ENCODE measurements at places on chromosomes 5 and 9. TPM values are rescaled to one million over a fixed set of nuclear protein-coding genes. Genes with fewer than 3 reads are reported as not detected.

Gene PARP8
- total RNA-seq: 8.8 TPM

Gene OLFM1
- not detected for total RNA-seq

Gene LCN9
- not detected for total RNA-seq

Gene CEMIP2
- total RNA-seq: 58.8 TPM

Gene MEF2C
- 6.3 TPM for total RNA-seq

Gene FBP2
- total RNA-seq: not detected

Gene HRH2
- 0.29 TPM for total RNA-seq

Gene BBLN
- 194 TPM for total RNA-seq

Gene NMUR2
- total RNA-seq: not detected

Gene OR1L6
- total RNA-seq: not detected

Gene TRPM3
- not detected for total RNA-seq

DNA sequence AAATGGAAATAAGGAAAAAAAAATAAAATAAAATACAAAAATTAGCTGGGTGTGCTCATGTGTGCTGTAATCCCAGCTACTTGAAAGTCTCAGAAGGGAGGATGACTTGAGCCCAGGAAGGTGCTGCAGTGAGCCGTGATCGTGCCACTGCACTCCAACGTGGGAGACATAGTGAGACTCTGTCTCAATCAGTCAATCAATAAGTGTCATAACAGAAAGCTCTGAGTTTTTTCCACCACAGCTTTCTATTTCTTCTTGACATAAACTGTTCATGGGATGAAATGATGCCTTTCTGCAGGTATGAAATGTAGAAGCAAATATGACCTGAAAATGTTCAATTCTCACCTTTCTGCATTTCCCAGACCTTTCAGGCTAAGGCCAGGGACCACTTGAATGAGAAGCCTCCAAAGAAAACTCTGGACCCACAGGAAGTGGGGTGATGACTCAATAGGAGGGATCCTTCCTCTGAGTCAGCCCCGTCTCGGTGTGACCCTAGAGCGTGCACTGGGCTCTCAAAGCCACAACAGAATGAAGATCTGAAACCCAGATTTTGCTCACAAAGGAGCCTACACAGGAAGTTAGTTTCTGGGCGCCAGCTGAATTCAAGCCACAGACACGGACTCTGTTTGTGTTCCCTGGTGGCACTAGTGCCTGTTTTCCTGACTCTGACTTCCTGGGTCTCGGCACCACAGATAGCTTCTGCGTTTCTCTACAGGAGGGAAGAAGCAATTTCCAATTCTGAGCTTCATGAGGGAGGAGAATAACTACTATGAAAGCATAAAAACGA is 62.0 kb downstream of the ANKH start:
- peak; percentile 26 for DNase-seq

DNA sequence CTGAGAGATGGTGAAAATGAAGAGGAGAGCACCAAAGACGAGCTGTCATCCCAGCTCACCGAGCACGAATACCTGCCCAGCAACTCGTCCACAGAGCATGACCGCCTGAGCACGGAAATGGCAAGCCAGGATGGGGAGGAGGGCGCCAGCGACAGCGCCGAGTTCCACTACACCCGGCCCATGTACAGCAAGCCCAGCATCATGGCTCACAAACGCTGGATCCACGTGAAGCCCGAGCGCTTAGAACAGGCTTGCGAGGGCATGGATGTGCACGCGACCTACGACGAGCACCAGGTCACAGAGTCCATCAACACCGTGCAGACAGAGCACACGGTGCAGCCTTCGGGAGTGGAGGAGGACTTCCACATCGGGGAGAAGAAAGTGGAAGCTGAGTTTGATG is 27.4 kb upstream of the ZBTB34 start:
- DNase-seq: no peak

DNA sequence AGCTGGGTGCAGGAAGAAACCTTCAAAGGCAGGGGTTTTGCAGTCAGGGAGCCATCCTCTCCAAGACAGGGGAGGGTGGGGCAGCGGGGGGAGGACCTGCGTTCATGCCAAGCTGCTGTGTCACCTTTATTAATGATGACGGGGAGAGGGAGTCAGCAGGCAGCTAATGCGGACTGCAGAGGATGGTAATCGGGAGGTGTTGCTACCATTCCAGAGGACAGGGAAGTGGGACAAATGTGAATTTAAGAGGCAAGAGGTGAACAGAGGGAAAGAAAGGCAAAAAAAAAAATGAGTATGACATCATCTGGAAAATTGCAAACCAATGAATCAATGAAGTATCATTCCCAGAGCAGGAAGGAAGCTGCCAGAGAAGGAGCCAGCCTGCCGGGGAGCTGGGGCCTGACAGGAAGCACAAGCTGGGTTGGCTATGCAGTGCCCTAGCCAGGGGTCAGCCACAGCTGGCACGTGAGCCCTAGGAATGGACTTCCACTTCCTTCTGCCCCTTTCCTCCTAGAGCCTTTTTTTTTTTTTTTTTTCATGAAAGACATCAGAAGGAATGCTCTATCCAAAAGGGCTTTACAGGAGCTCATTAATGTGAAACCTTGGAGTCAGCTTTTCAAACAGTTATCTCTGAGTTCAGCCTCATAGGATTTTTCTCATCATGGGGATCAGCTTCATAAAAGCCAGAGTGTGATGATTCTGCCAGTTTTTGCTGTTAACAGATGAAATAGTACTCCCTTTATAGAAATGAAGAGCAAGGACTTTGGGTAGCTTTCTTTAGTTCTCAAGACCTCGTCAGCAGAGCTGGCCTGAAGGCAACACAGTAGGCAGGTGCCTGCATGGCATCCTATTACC is 9.2 kb downstream of the INSYN2B start:
- peak; percentile 53 for DNase-seq

DNA sequence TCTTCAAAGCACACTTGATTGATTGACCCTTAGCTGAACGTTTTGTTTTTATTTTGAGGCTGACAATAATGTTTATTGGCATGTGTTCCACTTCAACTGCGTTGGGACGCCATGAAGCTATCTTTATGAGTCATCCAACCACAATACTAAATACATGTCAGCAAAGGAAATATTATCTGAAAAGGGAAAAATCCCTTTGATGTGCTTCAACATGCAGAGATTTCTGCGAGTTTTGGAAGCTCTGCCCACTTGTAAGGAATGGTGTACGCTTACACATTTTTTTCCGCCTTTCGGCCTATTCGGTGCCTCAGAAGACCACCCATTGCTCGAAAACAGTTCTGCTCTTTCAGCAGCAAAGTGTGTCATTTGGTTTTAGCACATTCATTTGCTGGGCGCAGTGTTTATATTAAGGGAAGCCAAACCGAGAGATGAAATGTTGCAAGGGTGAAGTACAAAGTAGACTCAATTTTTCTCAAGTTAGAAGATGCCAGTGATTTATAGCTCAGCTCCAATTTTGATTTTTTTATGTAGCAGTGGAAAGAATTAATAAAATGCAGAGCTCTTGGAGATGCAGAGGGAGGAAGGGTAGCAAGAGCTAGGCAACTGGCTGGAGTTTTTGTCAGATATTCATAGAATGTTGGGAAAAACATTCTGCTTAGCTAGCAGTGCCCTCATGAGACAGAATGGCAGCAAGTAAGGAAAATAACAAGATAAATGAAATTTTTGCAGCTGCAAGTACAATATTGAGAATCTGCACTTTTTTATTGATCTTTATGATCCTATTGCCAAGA is 68.9 kb downstream of the PRDM6 start:
- no peak for DNase-seq

DNA sequence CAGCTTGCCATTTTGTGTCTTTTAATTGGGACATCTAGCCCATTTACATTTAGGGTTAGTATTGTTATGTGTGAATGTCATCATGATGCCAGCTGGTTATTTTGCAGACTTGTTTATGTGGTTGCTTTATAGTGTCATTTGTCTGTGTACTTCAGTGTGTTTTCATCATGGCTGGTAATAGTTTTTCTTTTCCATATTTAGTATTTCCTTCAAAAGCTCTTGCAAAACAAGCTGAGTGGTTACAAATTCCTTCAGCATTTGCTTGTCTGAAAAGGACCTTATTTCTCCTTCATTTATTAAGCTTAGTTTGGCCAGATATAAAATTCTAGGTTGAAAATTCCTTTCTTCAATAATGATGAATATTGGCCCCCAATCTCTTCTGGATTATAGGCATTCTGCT is 28.5 kb upstream of the TNFSF15 start:
- DNase-seq: no peak

DNA sequence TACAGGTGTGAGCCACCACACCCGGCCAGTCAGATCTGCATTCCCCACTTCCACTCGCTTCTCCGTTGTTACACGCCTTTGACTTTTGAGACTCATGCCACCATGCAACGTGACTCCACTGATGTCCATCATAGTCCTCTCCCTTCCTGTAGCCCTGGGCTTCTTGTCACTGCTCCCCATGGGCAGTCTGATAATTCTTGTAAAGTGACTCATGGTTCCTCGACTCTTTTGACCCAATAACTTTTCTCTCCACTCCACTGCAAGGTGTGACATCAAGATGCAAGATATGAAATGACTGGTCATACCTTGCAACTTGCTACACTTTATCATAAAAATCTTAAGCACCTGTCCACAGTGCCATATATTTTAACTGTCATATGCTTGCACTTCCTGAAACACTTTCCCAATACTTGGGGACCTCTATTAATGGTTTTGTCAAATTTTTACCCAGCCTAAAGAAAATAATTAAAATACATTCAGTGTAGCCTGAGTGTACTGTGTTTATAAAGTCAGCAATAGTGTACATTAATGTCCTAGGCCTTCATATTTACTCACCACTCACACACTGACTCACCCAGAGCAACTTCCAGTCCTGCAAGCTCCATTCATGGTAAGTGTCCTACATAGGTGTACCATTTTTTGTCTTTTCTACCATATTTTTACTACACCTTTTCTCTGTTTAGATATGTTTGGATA is 18.6 kb upstream of the ANKRD18A start:
- no peak for DNase-seq

DNA sequence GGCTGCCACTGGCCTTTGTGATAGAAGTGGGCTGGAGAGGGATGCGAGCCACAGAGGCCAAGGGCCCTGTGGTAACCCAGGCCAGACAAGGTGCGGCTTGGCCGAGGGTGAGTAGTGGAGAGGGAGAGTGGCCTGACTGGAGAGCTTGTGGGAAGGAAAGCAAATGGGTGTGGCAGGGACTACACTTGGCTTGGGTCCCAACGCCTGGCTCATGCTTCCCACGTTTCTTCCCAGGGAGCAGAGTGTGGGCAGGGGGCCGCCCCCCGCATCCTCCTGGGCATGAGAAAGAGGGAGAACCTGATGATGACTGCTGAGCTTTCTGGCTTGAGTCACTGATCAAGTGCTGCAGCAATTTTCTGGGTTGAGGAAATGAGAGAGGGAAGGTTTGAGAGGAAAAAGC is 95.7 kb downstream of the ANKH start:
- no peak for DNase-seq

DNA sequence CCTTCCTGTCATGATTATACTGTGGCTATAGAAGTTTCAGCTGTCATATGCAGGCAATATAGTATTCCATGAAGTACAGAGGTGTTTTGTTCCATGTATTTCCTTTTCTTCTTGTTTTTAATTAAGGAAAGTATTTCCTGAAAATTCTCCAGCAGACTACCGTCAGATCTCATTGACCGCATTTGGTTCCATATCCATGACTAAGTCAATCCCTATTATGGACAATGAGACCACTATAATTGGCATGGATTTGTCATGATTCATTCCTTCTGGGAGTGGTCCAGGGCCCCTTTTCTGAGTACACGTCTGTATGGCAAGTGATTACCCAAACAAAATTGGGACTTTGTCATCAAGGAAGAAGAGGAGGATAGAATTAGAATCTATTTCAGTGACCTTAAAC is 283.2 kb upstream of the CLINT1 start:
- no peak for DNase-seq

GRCh38 chr5:979100-979817 is 29.3 kb upstream of the NKD2 start:
- no peak for DNase-seq

- DNase-seq: no peak
These were observed 65.3 kb upstream of the NFIB start for GRCh38 chr9:14379280-14379679.

GRCh38 chr9:19770973-19771372 is 17.9 kb downstream of the SLC24A2 start:
- DNase-seq: no peak

GRCh38 chr5:9519537-9519936 is 26.3 kb downstream of the SEMA5A start:
- DNase-seq: peak; percentile 67

- no peak for DNase-seq
These were observed 58.2 kb downstream of the NSUN2 start for GRCh38 chr5:6574537-6575245.

GRCh38 chr5:622946-623522 is 10.9 kb downstream of the CEP72 start:
- no peak for DNase-seq

- no peak for DNase-seq
These were observed 776.2 kb downstream of the SEMA5A start for GRCh38 chr5:8769631-8770030.

Data from epithelial cell of proximal tubule (primary cell).